OCI-M1 (cell line): ENCODE measurements at places on chromosomes 3 and 15.

- no peak for DNase-seq
These were observed 56.8 kb downstream of the PHLDB2 start for GRCh38 chr3:111915905-111916304.

DNA sequence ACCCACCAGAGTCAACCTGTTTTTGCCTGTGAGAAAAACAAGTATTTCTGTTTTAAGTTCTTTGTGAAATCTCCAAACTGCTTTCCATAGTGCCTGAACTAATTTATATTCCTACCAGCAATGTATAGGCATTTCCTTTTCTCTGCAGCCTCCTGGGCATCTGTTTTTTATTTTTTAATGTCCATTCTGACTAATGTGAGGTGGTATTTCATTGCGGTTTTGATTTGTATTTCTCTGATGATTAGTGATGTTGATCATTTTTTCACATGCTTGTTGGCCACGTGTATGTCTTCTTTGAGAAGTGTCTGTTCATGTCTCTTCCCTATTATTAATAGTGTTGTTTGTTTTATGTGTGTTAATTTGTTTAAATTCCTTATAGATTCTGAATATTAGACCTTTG is 820.5 kb downstream of the MCTP2 start:
- DNase-seq = no peak

DNA sequence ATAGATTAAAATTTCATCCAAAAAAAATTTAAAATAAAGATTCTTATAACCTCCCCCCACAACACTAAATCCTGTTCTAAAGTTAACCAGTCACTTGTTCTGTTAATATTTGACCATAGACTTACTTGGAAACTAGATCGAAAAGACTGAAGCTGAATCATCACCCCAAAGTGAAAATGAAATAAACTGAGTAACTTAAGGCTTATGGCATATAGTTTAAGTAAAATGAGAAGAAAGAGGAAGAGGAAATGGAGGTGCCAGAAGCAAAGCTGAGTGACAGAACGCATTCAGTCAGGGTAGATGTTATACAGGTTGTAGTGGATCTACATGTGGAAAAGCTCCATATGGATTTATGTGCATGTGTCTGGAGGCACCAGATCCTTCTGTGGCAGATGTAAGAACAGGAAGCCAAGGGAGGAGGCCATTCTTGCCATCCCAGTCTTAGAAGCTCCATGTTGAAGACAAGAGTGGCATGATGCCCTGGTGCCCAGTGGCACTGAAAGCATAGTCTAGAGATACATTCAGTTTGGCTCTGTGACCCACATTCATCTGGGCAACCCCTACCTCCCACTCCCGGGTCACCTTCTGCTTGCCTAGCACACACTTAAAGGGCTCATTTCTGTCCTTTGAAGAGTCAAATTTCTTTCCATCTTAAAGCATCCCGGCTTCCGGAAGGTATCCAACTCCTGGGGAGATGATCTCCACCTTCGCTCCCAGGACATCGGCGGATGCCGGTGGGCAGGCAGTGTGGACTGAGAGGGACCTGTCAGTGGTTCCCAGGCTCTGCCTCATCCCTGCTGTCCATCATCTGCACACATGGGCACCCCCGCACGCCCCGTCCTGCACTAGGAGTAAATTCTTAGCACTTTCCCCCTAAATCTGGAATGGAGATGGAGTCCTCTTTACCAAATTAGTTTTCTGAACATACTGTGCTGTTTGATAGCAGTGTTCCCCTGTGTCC is 90.8 kb downstream of the NEO1 start:
- peak; percentile 31 for DNase-seq

- DNase-seq = no peak
These were observed 90.6 kb upstream of the MYZAP start for GRCh38 chr15:57500979-57501576.

DNA sequence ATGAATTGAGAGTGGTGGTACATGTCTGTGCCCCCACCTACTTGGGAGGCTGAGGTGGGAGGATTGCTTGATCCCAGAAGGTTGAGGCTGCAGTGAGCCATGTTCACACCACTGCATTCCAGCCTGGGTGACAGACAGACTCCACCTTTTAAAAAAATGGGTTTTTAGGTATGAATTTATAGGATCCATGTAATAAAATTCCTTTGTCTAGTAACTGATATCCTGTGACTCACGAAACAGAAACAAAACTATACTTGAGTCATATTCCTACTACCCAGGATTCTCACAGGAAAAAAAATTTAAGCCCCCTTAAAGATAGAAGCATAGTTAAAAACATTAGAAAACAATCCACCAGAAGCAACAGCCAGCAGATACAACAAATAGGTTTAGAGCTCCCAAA is 10.0 kb upstream of the CRTC3 start:
- DNase-seq = no peak

GRCh38 chr3:72959336-72959735 is 37.3 kb upstream of the PPP4R2 start:
- DNase-seq = no peak

GRCh38 chr3:99875929-99876841 is 58.5 kb downstream of the CMSS1 start:
- DNase-seq = peak; percentile 86
